Stimulated activated CD8-positive, alpha-beta memory T cell treated with anti-CD3 and anti-CD28 coated beads, Interleukin-4, amount 100 ng/mL, for 4 hours (primary cell): ENCODE measurements at places on chromosomes 6 and 20.

DNA sequence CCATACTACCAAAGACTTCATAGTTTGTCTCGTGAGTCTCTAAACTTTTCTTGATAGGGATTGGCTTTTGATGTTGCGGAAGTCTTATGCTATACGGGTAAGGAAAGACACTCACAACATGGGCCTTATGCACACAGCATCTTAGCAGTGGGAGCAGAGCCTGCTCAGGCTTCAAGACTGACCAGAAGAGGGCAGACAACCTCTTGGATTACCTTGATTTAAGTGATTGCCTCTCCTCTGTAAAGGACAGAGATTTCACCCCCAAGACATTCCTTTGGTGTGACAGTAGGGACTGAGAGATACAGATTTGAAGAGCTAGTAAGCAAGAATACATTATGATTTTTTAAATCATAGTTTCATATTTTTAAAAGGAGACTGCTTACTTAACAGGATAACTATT is 71.0 kb upstream of the SAMD3 start:
- DNase-seq, result no peak

- no peak for DNase-seq
Measured at GRCh38 chr20:50253101-50253500, 62.5 kb downstream of the CEBPB start.

- DNase-seq, result no peak
Measured at GRCh38 chr20:59221707-59222252, 58.2 kb downstream of the ZNF831 start.

- DNase-seq, result no peak
Measured at GRCh38 chr6:33439956-33440648, 14.3 kb upstream of the ZBTB9 start.

GRCh38 chr6:64334636-64335035 is 699.0 kb downstream of the PHF3 start:
- no peak for DNase-seq

- no peak for DNase-seq
Measured at GRCh38 chr6:38118791-38119365, 299.4 kb downstream of the ZFAND3 start.

DNA sequence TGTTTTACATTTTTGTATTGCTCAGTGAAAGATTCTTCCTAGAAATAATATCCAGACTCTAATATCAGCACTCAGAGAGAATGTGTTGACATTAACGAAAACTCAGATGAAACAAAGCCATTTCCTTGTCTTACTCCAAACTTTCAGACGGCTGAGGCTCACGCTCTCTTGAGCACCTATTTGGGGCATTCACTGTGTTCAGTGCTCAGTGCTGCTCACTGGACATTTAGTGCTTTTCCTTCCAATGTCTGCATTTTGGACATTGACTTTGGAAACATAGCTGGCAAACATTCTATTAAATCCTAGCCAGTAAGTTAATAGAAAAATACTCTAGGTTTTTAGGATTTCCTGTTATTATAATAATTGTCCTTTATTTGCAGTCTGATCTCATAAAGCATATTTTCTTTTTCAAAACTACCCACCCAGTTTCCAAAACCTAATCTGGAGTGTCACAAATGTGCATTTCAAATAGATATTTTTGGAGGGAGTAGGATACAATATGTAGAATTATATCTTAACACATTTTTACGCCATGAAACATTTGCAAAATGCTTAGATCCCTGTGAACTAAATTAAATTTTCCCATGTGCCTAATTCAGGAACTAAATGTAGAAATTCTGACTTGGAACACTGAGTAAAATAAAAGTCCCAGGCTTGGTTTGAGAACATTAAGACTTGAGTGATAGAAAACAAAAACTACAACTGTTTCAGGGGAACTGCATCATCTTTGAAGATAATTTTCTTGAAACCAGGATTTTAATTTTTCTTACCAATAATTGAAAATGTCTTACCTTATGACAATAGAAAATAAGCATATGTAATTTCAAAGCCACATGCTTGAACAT is 91.7 kb upstream of the B3GAT2 start:
- DNase-seq, result no peak

GRCh38 chr20:32727683-32728082 is 15.6 kb downstream of the COMMD7 start:
- DNase-seq, result no peak

GRCh38 chr20:50532221-50532620 is 22.0 kb downstream of the PTPN1 start:
- no peak for DNase-seq

DNA sequence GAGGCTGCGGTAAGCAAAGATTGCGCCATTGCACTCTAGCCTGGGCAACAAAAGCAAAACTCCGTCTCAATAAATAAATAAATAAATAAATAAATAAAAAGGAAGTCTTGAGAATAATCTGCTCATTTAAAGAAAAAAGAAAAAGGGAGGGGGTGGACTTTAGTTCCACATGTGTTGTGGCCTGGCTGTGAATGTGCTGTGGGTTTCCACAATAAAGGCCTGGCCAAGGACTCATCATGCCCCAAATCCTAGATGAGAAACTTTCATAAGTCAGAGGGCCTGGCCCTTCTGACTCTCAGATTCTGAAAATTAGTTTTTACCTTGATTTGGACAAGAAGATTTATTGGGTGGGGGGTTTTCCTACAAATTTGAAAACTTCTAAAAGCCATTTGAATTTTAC is 48.4 kb downstream of the RIOK1 start:
- no peak for DNase-seq

DNA sequence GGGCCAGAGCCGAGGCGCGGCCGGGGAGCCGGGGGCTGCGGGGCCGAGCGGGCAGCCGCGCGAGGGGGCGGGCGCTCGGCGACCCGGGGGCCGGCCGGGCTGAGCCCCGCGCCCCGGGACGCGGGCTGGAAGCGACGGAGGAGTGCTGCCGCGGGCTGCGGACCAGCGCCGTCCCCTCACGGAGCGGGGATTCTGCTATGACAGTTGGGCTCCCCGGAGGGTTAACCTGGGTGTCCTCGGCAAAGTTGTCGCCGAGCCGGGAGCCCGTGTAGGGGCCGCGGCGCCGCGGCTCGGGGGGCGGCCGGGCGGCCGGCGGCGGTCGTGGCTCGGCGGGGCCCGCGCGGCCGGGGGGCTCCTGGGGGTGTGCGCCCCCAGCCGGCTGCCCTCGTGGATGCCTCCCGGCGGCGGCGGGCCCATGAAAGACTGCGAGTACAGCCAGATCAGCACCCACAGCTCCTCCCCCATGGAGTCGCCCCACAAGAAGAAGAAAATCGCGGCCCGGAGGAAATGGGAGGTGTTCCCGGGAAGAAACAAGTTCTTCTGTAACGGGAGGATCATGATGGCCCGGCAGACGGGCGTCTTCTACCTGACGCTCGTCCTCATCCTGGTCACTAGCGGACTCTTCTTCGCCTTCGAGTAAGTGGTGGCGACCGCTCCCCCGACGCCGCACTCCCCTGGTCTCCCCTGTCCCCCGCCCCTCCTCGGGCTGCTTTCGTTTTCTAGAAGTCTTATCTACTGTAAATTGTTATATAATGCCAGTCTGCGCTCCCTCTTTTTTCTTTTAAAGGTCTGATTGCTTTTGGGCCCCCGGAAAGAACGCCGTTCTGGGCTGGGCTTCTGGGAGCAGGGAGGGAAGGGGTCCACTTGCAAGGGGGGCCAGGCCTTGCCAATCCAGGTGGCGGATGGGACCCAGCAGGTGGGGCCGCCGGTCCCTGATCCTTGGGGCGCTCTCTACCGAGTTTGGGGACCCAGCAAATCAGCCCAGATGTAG is 936 bp downstream of the ZDHHC14 start:
- DNase-seq, result peak; percentile 24

- DNase-seq, result no peak
Measured at GRCh38 chr20:22691369-22692118, 107.2 kb upstream of the FOXA2 start.

DNA sequence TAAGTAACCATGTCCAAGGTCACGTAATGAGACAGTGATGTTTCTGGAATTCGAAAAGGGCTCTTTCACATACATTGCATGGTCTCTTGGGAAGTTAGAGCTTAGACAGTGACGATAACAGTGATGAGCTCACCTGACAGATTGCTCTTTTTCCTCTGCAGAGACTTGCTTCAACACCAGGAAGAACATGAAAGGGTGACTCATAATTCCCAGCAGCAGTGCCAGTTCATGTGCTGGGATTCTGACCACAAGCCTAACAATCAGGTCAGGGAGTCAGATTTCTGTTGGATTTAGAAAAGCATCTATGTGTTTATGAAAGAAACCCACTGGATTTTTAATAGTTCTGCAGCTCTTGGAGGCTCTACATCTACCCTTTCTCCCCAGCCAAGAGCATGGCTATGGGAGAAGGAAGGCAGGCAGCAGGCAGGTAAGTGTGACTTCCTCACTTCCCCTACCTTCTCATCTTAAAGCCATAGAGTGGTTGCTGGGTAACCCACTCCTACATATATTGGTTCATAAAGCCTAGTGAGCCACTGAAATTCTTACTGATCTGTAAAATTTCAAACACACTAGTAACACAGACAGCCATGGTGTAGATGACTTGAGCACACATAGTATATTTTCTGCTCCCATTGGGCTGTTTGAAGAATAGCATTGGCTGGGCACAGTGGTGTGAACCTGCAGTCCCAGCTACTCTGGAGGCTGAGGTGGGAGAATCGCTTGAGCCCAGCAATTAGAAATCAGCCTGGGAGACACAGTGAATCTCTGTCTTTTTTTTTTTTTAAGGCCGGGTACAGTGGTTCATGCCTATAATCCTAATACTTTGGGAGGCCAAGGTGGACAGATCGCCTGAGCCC is 44.4 kb upstream of the LOC128125822 start:
- DNase-seq, result no peak

GRCh38 chr20:22815603-22816315 is 219.4 kb upstream of the SSTR4 start:
- no peak for DNase-seq

DNA sequence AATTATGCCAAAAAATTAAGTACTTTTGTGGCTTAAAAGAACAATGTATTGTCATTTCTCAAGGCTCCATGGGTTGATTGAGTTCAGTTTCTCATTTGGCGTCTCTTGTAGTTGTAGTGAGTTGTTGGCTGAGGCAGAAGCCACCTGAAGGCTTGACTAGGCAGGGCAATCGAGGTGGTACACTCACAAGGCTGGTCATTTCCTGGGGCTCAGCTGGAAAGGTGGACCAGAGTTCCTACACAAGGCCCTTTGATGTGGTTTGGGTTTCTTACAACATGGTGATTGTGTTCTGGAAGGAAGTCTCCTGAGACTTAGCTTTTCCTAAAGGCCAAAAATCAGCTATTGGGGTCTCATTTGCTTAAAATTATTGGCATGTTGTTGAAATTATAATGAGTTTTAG is 22.6 kb downstream of the MAS1 start:
- no peak for DNase-seq

- no peak for DNase-seq
Measured at GRCh38 chr20:59033616-59034165, 1.6 kb upstream of the ATP5F1E start.

GRCh38 chr20:24040896-24041459 is 52.4 kb upstream of the GGTLC1 start:
- DNase-seq, result no peak

DNA sequence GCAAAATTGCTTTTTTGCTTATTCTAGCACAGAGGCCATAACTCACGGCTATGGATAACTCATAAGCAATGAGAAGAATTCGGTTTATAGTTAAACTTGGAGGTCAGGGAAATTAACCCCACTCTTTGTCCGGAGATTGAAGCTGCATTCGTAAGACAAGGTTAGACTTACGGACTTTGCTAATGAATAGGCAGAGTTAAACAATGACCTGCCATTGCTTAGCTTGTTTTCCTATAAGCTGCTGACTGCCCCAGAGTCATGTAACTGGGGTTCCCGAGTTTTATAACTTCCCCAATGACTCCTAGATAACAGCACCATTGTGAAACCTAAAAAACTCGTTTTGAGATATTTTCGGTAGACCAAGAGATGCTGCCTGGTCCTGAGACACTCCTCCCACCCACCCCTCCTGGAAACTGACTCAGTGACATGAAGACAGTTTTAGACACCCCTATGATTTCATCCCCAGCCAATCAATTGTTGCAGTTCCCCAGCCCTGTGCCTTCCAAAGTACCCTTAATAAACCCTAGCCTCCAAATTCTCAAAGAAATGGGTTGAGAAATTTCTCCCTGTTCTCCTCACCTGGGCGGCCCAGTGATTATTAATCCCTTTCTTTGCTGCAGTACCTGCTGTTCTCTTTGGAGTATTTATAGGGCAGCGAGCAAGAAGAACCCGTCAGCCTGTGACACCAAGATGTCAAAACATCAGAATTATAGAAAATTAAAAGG is 33.1 kb upstream of the MCUR1 start:
- no peak for DNase-seq

- no peak for DNase-seq
Measured at GRCh38 chr20:32421290-32421689, 63.2 kb downstream of the ASXL1 start.

- DNase-seq, result no peak
Measured at GRCh38 chr6:71289802-71290175, 1.2 kb downstream of the OGFRL1 start.

DNA sequence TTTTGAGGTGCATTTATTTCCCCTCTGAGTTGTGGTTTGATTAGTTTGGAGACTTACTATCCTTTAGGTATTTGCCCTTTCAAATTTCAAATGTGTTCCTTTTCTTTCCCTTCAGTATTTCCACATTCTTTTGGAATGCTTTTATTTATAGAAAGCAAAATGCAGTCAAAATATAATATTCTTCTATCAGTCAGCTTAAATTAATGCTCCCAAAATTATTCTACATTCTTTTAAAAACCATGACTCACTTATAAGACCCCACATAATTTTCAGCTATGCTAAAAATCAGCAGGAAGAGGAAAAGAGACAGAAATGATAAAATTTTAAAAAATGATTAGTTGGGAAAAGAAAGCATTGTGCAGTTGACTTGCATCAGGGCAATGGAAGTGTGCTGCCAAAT is 180.0 kb upstream of the SMLR1 start:
- no peak for DNase-seq

DNA sequence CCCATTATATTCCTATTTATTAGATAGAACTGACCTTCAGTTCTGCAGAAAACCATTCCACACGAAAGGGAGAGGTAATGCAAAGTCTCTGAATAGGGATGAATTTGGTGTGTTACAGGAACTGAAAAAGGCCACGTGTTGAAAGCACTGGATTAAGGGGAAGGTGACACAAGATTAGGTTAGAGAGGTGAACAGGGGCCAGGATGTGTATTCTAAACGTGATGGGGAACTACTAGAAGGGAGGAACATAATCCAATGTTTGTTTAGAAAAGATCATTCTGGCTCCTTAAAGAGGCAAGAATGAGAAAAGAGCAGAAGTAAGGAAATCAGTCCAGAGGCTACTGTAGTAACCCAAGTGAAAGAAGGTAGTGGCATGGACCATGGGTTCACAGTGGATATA is 6.3 kb upstream of the ZKSCAN8 start:
- no peak for DNase-seq

GRCh38 chr6:88298066-88298845 is 132.1 kb upstream of the CNR1 start:
- no peak for DNase-seq

- DNase-seq, result no peak
Measured at GRCh38 chr6:167678102-167679101, 148.3 kb upstream of the AFDN start.

- no peak for DNase-seq
Measured at GRCh38 chr6:146542881-146543210, 787 bp upstream of the RAB32 start.
